Activated naive CD4-positive, alpha-beta T cell treated with anti-CD3 and anti-CD28 coated beads for 36 hours (primary cell): ENCODE measurements at places on chromosomes 5 and 9. TPM values are rescaled to one million over a fixed set of nuclear protein-coding genes. Genes with fewer than 3 reads are reported as not detected.

DNA sequence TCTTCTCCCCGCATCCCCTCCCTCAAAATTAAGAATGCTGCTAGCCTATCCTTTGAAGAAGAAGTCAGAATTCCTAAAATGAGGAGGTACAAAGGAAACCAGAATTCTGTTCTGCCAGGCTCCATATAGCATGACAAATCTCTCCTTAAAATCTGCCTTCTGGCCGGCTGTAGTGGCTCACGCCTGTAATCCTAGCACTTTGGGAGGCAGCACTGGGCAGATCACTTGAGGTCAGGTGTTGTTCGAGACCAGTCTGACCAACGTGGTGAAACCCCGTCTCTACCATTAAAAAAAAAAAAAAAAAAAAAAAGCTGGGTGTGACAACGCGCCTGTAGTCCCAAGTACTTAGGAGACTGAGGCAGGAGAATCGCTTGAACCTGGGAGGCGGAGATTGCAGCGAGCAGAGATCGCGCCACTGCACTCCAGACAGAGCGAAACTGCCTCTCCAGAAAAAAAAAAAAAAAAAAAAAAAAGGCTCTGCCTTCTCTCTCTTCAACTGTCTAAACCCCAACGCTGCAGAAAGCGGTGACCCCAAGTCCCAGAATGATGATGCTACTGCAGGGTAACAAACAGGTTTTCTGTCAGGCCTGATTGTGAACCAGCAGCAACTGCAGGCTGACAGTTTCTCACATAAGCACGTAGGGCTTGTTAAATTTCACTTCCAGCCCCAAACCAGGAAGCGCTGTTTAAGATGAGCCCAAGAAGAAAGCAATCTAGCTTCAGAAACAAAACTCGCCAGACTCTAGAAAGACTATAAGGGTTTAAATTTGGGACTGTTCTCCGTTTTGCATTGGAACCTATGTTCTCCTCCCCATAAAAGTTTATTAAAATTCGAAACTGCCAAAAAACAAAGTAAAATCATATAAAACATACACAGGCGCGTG is 963 bp upstream of the CAST start:
- DNase-seq, result peak; percentile 61

DNA sequence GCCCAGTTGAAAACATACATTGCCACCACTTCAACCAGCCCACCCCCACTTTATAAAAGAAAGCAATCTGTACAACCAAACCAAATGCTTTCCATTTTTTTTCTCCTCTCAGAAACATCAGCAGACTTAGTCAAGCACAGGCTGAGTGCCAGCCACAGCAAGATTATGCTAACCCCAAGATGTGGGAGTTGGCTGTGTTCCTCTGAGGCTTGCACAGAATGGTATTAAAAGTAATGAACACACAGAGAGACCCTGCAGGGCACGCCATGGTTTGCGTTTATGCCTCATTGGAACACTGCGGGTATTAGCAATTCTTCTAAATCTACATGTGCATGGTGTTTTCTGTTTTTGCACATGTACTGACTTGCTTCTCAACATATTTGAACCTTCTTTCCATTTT is 419.9 kb upstream of the GRAMD2B start:
- DNase-seq, result no peak

GRCh38 chr9:106405871-106406435 is 457.0 kb upstream of the ZNF462 start:
- no peak for DNase-seq

- DNase-seq, result no peak
Measured at GRCh38 chr9:115615821-115616665, 498.1 kb upstream of the TNC start.

- DNase-seq, result no peak
Measured at GRCh38 chr5:74201334-74202081, 439.0 kb downstream of the ENC1 start.

GRCh38 chr9:14303521-14303920 is 10.4 kb downstream of the NFIB start:
- DNase-seq, result no peak

DNA sequence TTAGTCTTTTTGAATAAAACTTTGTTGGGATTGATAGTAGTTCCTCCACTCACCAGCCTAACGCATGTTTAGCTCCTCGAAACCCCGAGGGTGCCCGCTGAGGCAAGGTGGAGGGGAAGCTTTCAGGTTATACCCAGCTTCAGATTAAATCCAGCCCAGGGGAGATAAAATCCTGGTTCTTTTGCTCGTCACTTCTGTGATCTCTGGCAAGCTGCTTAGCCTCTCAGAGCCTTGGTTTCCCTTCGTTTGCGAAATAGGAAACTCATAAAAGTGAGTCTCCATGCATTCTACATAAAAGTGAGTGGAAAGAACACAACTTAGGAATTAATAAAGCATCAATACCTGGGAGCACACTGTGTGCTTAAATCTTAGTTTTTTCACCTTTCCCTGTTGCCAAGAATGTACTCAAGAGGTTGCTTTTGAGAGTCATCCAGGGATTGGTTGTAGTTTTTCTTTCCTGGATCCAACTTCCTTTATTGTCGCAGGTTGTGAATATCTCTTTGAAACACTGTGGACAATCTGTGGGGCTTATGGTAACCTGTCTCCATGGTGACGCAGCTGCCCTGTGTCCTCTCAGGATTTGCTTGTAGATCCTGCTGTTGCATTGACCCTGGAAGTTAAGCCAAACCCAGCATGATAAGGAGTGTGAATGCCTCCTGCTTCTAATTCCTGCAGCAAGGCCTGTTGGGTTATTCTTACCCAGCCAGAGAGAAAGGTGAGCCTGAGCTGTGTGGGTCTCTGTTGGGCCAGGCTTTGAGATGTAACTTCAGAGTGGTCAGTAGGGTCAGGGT is 2.0 kb downstream of the GALNT12 start:
- DNase-seq, result no peak

GRCh38 chr9:121154782-121155181 is 46.9 kb downstream of the RAB14 start:
- DNase-seq, result no peak

DNA sequence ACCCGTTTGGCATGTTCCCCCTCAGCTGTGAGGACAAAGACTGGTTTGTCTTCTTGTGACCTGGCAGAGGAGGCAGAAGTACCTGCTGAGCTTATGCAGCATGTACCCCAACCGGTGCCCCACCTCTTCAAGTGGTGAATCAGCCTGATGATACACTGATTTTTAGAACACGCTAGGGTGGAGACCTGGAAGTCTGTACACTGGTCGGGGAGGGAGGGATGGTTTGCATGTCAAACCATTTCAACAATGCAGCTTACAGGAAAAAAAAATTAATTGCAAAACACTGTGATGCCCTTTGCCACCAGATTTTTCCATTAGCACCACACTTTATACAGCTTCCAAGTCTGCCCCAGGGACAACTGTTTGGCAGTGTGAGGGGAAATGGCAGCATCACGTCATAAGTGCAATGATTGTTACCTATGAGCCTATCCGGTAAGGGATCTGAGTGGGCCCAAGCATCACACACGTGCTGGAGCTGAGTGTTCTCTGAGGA is 155.1 kb upstream of the DMRT1 start:
- DNase-seq, result no peak

DNA sequence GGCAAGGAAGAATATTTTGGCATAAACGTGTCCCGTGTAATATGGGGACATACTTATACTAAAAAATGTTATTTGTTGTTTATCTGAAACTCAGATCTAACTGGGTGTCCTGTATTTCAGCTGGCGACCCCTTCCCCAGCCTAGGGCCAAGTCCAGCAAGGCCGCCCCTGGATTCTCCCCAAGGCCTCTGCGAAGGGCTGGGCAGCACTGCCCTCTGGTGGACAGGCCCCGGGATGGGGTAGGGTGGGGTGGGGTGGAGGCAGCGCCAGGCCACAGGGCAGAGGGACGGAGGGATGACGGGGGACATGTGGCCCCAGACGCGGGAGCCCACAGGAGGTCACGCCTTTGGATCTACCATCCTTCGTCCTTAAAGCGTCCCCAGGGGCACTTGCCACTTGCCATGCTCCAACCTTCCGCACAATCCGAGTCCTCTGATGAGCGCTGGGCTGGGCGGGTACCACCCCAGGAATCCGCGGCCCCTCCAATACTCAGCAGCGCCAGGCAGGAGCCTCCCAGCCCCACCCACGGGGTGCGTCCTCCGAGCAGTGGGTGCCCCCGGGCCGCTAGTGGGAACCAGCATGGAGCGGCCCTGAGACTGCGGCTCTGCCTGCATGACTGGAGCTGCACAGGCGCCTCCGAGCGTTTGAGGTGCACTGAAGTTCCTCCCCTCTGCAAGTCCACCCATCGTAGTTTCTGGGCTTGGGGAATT is 7.1 kb upstream of the AGPAT2 start:
- peak; percentile 52 for DNase-seq

DNA sequence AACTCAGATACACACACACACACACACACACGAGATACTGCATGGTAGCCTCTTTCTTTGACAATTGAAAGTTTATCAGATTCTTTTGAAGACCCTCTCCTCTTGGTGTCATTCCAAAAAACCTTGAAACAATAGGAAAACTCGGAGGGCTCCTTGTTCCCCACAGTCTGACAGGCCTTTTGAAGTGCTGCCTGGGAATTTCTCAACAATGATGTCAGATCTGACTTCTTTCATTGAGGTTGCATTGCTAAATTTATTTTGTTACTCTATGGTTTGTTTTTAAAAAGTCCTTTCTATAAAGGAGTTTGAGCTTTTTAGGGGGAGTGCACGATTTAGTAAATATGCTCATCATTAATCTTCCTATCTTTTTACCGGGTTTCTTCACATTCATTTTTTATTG is 583.9 kb downstream of the SEMA5A start:
- DNase-seq, result no peak

DNA sequence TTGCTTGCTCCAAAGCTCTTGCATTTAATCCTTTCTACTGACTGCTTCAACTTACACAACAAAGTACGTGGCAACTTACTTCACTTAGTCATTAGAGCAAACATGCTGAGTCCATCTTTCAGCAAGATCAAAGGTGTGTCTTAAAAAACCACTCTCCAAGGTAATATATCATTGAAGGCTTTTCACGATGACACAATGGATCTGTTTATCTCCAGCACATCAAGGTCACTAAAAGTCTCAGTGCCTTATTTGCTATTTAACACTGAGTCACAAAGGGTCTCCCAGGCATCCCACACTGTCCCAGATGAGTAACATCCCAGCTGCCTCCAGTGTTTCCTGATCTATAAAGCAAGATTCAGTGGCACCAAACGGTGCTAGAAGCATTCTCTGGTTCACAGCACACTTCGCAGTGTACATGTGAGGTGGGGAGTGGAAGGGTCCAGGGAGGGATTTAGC is 3.7 kb upstream of the CLK4 start:
- DNase-seq, result no peak

DNA sequence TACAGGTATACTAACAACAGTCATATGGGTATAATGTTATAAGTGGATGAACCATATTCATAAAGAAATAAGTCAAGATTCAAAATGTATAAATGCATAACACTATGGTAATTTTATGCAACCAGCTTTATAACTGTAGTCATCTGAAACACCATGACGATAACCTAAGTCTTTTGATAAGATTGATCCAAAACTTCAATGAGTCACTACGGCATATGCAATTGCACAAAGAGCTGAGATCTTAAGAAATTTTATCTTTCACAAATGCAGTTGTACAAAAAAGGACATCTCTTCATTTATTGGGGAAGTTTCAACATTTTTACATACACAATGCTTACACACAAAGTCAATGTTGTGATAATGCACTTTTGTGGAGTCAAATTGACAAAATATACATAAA is 20.3 kb downstream of the FAM81B start:
- no peak for DNase-seq

DNA sequence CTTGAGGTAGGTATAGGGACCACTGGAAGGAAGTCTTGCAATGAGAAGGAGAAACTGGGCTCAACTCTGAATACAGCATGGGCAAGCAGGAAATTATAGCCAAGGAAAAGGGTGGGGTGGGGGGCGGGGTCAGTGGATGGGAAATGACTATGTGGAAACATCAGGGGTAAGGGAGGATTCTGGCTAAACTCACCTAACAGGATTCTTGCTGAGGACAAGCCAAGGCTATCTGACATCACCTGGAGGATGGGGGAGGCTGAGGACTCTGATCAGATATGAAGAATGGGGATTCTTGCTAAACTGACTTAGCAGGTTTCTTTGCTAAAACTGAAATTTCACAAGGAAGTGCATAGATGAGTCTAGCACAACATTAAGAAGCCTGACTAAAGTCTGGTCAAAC is 40.8 kb downstream of the CTSL start:
- no peak for DNase-seq

DNA sequence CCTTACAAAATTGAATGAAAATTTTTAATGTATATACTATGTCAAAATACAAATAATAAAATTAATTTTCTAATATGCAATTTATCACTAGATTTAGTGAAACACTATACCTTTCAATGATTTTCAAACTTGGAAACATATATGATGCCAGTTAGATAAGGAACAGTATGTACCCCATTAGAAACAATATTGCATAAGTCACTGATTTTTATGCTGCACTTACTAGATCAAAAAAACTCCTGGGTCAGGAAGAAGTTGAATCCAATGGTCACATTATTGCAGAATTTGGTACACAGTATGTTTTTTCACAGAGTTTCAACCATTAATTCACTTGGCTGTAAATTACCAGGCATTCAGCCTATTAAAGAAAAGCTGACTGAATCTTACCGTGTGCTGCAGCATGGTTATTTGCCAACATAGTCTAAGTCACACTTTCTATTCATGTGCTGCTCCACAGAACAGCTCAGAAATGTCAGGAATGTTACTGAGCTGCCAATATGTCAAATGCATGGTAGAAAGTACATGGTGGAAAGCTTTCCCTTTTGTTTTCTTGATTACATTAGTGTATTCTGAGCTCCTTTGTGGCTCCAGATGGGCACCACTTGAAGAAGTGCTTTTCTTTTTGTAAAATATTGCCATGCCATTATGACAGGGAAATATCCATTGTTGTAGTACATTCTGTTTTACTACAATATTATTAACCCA is 9.9 kb upstream of the PRR16 start:
- DNase-seq, result no peak

- DNase-seq, result peak; percentile 78
Measured at GRCh38 chr9:34612788-34613390, 992 bp upstream of the RPP25L start.

GRCh38 chr9:76092572-76092971 is 202.1 kb downstream of the PCSK5 start:
- DNase-seq, result no peak

- DNase-seq, result no peak
Measured at GRCh38 chr5:94751460-94751859, 133.0 kb downstream of the SLF1 start.

DNA sequence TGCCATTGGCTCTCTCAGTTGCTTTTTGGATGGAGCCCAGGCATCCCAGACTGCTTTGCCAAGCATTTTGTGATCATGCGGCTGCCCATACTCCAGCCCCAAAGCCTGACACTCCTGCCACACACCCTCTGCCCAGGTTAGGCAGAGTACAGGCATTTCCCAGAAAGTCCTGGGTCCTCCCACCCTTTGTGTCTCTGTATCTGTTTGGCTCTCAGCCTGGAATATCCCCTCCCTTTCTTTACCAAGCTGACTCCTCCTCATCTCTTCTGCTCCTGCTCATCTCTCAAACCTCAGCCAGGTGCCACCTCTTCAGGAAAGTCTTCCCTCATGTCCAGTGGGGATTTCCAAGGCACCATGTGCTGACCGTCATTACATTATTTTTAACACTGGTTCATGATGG is 14.3 kb upstream of the SH3RF2 start:
- DNase-seq, result no peak

GRCh38 chr9:79015951-79016350 is 555.8 kb upstream of the TLE4 start:
- DNase-seq, result no peak

The CSNK1G3 gene
- 31.9 TPM for total RNA-seq

The LPAR1 gene
- total RNA-seq, result not detected

The SAXO1 gene
- total RNA-seq, result not detected

The LCP2 gene
- total RNA-seq, result 122 TPM

The DIAPH1 gene
- total RNA-seq, result 165 TPM

The SLC28A3 gene
- total RNA-seq, result 0.33 TPM

The LRRTM2 gene
- total RNA-seq, result not detected

The RHOBTB3 gene
- total RNA-seq, result 1.5 TPM
